AG08396 (cell line): ENCODE measurements at places on chromosomes 6 and 20.

GRCh38 chr6:137852346-137852745 is 14.7 kb upstream of the TNFAIP3 start:
- DNase-seq = no peak

DNA sequence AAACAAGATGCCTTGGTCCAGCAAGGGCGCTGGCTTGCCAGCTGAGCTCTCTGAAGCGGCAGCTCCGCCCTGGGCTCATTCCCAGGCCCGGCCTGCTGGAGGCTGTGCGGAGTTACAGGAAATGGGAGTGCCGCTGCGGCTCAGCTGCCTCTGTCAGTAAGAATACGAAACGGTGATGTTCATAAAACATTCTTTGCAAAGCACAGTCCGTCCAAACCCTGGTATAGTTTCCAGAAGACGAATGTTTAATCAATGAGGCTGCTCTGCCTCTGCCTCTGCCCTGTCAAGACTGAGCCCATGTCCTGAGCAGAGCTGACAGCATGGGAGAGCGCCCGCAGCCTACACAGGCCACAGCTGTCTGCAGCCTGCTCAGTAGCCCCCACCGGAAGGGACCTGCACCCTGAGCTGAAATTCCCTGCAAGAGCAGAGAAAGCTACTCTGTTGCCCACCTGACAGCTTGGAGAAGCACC is 153.3 kb upstream of the SNX9 start:
- DNase-seq = peak; percentile 91

DNA sequence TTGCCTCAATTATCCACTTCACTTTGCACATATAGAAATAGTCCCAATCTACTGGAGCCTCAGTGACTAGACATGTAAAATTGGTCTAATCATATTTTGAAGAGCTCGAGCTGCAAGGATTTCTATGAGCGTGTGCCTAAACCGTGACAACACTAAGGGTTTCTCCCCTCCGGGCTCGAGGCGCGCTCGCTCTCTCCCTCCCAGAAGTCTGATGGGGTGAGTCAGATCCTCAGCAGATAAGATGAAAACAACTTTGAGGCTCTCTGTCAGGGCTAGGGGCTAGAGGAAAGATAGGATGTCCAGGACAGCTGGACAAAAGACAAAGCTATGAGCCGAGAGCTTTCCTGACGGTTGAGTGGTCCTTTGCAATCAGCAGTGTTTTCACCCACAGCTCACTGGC is 16.8 kb downstream of the GNAS-AS1 start:
- DNase-seq = no peak

- DNase-seq = peak; percentile 42
These were observed 212.6 kb downstream of the MOXD1 start for GRCh38 chr6:132188556-132189264.

GRCh38 chr6:134425513-134425912 is 107.6 kb upstream of the SGK1 start:
- DNase-seq = no peak

GRCh38 chr20:51570739-51571459 is 28.4 kb upstream of the NFATC2 start:
- DNase-seq = no peak

DNA sequence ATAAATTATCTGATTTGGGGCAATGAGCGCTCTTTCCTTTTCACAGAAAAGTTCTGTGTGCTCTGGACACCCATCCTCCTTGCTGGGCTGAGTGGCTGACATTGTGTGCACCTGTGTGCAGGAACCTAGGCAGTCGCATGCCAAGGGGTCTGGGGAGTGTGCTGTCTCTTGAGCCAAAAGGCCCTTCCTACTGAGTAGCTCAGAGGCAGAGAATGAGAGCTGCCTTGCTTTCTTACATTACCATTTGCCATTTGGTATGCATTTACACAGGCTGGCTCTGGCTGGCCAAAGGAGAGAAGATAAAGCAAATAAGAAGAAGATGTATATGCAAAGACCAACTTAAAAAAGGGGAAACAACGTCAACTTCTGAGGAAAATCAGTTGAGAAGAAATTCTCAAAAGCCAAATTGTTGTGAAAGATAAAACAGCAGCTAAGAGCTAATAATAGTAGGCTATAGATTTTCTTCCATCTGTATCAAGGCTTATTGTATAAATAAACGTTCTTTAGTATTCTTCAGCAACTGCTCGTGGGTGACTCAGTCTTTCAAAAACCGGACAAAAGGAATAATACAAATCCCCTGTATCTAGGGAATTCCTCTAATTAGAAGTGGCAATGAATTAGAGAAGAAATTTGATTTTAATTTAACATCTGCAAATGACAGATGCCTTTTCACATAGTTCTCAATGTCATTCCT is 121.9 kb downstream of the INSM1 start:
- no peak for DNase-seq

- DNase-seq = no peak
These were observed 44.7 kb downstream of the NFATC2 start for GRCh38 chr20:51497542-51498467.

DNA sequence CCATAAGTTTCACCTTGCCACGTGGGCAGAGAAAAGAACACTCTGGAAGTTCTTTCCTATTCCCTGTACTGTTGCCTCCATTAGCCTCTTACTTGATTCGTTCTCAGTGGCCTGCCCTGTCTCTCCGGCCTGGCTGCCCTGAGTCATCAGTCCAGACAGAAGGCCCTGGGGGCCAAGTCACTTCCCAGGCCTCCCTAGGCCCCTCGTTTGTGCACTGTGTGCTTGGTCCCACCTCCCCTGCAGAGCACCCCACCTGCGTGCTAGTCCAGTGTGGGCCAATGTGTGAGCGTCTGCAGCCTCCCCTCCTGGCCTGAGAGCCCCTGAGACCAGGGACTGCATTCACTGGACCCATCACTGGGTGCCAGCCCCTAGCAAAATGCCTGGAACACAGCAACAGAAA is 191.2 kb upstream of the RREB1 start:
- DNase-seq = no peak

- DNase-seq = no peak
These were observed 24.1 kb downstream of the ATXN1 start for GRCh38 chr6:16736856-16737775.

- no peak for DNase-seq
These were observed 16.6 kb downstream of the HLA-F start for GRCh38 chr6:29739882-29740261.

- no peak for DNase-seq
These were observed 98.7 kb downstream of the SLC16A10 start for GRCh38 chr6:111185954-111186353.

GRCh38 chr6:124963416-124963785 is 1.2 kb downstream of the RNF217 start:
- DNase-seq = peak; percentile 60

DNA sequence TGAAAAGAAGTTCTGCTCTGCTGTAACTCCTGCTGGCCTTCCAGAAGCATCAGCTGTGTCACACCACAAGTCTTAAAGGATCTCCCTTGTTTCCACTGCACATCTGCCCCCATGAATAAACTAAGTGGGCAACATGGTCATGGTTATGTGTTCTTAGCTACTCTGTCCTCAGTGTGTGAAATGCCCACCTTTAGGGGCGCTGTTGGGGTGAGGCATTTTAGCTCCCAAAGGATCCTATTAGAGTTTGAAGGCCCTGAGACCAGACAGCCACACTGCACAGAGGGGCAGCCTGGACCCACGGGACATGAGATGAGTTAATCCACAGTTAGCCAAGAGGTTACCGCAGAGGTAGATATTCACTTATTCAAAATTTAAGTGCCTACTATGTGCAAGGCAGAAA is 294.3 kb upstream of the QKI start:
- no peak for DNase-seq

DNA sequence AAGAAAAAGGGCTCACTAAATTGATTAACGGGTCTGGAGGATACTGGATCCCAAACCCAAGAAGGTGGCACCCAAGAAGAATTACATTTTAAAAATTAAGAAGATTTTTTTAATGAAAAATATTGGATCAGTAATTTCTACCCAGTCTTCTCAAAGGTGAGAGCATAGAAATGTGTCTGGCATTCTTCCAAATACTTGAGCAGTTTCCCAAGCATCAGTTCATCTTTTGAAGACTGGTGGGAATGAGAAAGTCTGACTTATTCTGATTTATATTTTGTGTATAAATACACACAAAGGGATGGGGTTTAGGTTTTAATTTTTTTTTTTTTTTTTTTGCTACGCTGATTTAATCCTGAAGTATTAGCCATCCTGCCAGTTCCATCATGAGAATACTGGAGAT is 3.3 kb downstream of the MGME1 start:
- no peak for DNase-seq

- no peak for DNase-seq
These were observed 67.8 kb upstream of the RALGAPA2 start for GRCh38 chr20:20780127-20780824.

DNA sequence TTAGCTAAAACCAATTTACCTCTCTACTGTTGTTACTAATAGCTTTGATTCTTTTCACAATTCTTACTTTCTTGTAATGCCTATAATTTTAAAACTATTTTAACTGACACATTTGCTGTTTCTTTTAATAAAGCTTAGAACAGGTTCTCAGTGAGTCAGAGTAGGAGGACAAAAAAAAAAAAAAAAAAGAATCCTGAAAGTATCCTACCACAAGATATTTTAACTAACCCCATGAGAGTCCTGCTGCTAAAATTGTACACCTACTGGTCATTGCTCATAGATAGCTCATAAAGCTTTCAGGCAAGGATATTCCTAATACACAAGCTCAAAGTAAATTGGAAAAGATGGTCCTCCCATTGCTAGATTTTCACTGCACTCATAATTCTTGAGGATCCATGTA is 301.0 kb downstream of the CENPW start:
- no peak for DNase-seq
